AG04450 (cell line): ENCODE measurements at places on chromosomes 3 and 15. TPM values are rescaled to one million over a fixed set of nuclear protein-coding genes. Genes with fewer than 3 reads are reported as not detected.

CFAP100 gene
- polyA plus RNA-seq = not detected in 2 replicates

C3orf33 gene
- polyA plus RNA-seq = 2.5 and 2.9 TPM in 2 replicates

PLA2G4D gene
- not detected in 2 replicates for polyA plus RNA-seq

CCDC80 gene
- 202 and 289 TPM in 2 replicates for polyA plus RNA-seq

HEMK1 gene
- 12.1 and 15.5 TPM in 2 replicates for polyA plus RNA-seq

TTC21A gene
- 1.6 and 2.8 TPM in 2 replicates for polyA plus RNA-seq

KLHL6 gene
- not detected in 2 replicates for polyA plus RNA-seq

ATR gene
- 12.6 and 17.9 TPM in 2 replicates for polyA plus RNA-seq

SLC2A2 gene
- polyA plus RNA-seq = not detected in 2 replicates

NUP210 gene
- 0.04 and 0.05 TPM in 2 replicates for polyA plus RNA-seq

MST1R gene
- 0.10 and 0.41 TPM in 2 replicates for polyA plus RNA-seq

ZNF660 gene
- polyA plus RNA-seq = 2.1 and 2.8 TPM in 2 replicates

SEMA3G gene
- 0.02 TPM in 1 of 2 replicates, not detected in the other for polyA plus RNA-seq

SEMA7A gene
- polyA plus RNA-seq = 7.5 and 11.4 TPM in 2 replicates

ZNF501 gene
- 3.9 and 4.3 TPM in 2 replicates for polyA plus RNA-seq

RHCG gene
- not detected in 2 replicates for polyA plus RNA-seq

DNA sequence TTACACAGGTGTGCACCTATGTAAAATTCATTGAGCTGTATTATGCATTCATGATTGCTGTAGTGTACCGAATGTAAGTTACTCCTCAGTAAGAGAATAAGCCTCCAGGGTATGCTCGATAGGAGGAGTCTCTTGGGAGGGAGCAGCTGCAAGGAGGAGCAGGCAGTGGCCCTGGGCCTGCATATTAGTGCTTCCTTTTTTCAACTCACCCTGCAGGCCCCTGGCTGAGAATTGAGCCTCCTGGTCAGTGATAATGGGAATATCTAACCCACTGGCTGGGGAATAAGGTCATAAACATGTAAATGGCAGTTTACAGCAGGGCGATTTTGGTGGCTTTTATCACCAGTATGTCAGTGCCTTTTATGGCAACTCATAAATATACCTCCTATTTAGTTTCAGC is 21.7 kb upstream of the SFMBT1 start:
- no peak for DNase-seq

DNA sequence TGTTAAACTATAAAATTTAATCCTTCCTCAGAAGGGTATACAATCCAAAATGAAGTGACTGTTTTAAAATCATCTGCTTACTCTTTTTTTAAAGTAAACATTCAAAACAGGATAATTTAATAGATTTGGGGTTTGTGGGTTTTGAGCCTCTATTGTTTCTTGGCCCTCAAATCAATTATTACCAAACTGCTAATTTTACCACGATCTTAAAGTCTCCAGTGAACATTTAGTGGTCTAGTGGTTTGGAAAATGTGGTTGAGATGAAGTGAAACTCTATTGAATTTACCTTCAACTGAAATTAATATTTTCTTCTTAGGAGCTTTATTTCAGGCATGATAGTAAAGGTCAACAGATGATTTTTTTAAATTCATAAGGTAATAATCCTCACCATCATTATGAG is 11.2 kb upstream of the ATP11B start:
- no peak for DNase-seq

- DNase-seq = no peak
Observed at GRCh38 chr15:97623091-97623661, 337.3 kb upstream of the ARRDC4 start.

DNA sequence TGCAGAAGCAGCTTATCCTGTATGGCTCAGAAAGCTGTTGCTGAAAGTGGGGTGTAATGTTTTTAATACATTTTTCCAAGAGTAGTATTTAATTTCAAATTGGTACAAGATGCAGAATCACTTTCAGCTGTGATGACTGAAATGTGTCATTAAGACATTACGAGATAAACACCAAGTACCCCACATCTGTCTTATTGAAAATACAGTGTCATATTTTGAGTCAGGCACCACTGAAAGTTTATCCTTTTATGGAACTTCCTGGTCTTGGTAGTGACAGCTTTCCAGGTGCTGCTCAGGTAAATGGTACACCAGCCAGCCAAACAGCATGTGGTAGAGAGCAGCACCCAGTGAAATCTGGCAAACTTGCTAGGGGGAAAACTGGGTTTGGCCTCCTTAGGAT is 16.9 kb downstream of the ASTE1 start:
- no peak for DNase-seq

GRCh38 chr3:112247900-112248299 is 46.1 kb downstream of the SLC9C1 start:
- DNase-seq = no peak

DNA sequence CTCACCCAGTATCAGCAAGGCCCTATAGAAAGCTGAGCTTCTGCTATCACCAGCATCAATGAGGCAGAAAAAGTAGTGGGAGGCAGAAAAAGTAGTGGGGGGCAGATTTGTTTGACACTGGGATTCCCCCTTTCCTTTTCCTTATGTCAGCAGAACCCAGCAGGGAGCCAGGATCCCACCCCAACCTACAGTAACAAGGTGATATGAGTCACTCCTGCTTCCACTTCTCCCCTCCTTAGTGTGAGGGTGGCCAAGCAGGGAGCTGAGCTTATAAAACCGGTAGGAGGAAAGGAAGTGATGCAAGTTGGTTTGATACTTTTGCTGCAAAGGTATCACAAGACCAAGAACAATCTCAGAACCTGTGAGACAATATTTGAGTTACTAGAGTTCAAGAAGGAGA is 128.7 kb downstream of the SCAPER start:
- no peak for DNase-seq

- DNase-seq = no peak
Observed at GRCh38 chr3:156817646-156818272, 8.4 kb upstream of the LEKR1 start.

DNA sequence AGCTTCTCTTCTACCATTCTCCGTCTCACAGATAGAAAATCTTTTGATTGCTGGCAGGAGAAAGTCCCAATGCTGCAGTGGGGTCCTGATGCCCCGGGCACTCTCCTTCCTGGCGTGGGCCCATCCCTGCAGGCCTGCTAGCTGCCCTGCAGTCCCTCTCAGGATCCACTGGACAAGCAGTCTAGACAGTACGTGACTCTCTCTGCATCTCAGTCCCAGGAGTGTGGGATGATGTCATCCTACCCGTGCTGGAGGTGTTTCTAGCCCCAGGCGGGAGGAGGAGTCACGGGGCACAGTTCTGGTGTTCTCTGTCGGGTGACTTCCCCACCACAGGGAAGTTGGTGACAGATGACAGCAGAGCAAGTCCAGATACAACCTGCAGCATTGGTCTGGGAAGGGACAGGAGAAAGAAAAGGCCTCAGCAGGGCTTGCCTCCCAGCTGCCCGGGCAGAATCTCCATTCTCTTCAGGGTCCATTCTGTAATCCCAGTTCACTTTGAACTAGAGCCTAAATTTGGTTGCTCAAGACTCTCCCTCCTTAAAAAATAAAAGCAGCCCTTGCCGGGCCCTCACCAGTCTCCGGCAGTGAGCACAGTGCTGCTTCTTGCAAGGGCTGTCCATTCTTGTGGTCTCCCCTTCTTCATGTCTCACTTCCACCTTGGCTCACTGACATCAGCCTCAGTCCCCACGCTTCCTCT is 30.6 kb downstream of the SLC28A1 start:
- no peak for DNase-seq

DNA sequence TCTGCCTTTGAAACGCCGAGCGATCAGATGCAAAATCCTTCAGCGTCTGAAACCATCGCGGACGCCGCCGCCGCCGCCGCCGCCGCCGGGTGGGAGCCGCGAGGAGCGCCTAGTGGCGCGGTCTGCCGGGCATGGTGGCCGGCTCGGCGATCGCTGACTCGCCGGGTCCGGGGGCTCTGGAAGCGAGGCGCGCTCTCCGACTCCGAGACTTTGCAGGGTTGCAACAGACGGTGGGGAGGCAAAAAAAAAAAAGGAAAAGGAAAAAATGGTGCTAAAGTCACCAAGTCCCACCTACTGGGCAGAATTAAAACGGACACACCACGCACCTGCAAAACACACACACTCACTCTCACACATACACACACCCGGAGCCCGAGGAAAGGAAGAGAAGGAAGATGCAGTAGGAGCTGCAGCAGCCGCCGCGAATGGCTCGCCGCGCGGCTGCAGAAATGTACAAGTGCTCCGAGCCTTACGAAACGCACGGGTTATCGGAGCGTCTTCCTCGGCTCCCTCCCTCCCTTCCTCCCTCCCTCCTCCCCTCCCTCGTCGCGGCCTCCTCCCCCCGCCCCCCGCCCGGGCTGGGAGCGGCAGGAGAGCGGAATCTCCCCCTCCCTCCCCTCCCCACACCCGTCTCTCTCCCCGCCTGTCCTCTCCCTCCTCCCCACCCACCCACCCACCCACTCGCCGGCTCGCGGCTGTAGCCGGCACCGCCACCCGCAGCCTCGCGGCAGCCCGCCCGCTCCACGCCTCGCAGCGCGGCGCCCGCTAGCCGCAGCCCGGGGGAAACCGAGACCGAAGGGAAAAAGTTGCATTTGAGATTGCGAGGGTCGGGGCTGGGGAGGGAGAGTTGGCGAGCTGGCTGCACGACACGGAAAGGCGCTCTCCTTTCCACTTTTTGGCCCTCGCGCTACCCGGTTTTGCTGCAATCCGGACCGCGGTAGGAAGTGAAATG is at the start of gene NTRK3:
NTRK3 (minus strand) TSS at position 461 of the 952 bp plus-strand sequence. CDS start 586 bp downstream, outside the sequence.
- DNase-seq = no peak

DNA sequence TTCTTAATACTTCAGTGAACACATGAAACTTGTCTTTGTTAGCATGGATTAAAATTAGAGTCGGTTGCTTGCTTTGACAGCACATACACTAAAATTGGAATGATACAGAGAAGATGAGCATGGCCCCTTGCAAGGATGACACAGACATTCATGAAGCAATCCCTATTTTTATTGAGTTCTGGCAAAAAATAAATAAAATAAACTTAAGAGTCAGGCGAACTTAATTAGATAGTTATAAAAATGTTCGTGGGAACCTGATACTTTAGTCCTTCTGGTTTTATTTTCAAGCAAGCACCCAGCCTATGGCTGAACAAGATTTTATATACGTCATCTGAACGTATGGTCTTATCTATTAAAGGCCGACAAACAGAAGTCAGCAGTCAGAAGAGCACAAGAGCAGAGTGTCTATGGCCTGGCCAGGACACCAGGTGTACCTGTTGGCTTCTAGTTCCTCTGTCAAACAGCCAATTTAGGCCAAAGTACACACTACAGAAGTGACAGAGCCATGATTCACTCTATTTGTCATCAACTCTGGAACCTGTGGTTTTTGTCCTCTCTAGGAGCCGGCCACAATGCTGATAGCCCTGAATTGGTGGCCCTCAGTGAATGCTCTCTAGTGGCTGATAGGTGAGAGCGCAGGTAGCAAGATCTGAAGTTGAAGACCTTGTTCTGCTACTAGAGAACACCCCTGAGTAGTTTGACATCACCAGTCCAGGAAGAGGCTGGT is 64.3 kb downstream of the LEO1 start:
- DNase-seq = no peak

GRCh38 chr15:64245405-64245804 is 82.6 kb upstream of the PPIB start:
- DNase-seq = no peak

- DNase-seq = no peak
Observed at GRCh38 chr15:79172801-79173460, 82.4 kb upstream of the RASGRF1 start.

GRCh38 chr3:160950542-160950941 is 154.6 kb downstream of the B3GALNT1 start:
- DNase-seq = no peak

GRCh38 chr3:153852355-153852754 is 268.8 kb upstream of the ARHGEF26 start:
- DNase-seq = no peak

DNA sequence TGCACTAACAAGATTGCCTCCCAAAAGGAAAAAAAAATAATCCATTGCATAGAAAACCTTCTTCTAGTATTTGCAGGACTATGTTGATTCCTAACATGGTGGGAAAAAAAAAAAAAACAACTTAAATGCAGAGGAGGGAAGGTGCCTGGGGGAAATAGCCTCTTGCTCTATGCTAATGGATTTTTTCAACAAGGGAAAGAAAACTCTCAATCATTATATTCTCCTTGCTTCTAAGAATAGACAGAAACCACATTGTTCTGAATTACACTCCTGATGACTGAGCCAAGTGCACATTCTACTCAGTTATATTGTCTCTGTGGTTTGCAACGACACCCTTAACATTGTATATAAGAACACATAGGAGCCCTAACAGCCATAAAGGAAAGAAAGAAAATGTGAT is 760.2 kb downstream of the NAALADL2 start:
- DNase-seq = no peak

- DNase-seq = no peak
Observed at GRCh38 chr15:26888761-26889160, 21.9 kb downstream of the GABRA5 start.

DNA sequence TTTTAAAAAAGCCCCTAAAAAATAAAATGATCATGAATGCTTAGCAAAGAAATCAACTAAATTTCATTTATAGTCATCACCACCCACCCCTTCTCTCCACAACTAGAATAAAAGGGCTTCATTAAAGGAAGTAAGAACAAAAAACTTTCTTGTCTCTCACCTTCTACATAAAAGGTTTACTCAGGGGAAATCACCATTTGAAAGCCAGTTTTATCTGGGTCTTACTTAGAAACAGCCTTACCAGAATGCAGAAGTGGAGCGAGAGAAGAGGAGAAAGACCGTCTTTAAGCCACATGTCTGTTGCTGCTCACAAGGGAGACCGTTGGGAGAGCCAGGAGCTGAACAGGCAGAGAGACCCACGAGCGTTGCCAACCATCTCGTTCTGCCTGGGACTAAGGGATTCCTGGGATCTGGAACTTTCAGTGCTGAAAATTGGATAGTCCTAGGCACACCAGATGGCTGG is 350.1 kb upstream of the PROK2 start:
- no peak for DNase-seq

GRCh38 chr3:175732017-175732416 is 872.9 kb downstream of the NAALADL2 start:
- DNase-seq = no peak

DNA sequence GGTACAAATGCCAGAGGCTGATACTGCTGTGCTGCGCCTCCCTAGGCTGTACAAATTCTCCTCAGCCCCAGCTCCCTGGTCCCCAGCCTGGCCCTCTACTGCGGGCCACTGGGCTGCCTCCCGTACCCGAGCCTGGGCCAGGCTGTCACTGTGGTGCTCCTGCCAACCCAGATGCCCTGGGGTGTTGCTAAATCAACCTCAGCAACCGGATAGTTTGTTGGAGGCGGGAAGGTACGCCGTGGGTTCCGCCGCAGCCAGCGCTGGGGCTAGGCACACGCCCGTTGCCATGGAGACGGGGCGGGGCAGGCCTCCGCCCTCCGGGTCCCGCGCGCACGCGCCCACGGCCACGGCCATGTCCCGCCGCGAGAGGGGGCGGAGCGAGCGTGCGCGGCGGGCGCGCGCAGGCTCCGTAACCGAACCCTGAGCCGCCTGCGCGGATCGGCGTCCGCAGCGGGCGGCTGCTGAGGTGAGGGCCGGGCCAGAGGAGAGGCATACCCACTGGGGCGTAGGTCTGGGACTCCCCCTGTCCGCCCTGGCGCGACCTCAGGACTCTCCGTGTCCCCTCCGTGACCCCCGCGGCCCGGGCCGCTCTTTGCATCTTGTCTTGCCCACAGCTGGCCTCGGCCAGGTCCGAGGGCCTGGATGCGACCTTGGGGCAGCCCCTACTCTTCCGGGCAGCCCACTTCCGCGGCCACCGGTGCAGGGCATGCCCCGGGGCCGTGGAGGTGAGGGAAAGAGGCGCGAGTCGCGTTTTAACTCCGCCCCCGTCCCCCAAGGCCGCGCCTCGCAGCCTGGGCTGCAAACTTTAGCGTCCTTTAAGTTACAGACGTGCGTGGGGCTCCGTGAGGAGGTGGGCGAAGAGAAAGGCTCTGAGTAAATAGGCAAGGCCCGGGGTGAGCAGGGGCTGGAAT is at the start of gene TEX264:
TEX264 (plus strand) TSS at position 430 of the 911 bp plus-strand sequence. CDS start 3,053 bp downstream, outside the sequence.
- DNase-seq = no peak
